Stimulated activated CD4-positive, alpha-beta T cell treated with anti-CD3 and anti-CD28 coated beads, Interleukin-4, amount 100 ng/mL, for 4 hours (primary cell): ENCODE measurements at places on chromosomes 4 and X.

GRCh38 chr4:118975449-118976192 lies 87.0 kb downstream of the SYNPO2 start:
- no peak for DNase-seq

GRCh38 chrX:96835660-96836289 lies 47.9 kb upstream of the RPA4 start:
- no peak for DNase-seq

- DNase-seq = no peak
Measured at GRCh38 chr4:52049266-52049665, 1.8 kb upstream of the SPATA18 start.

DNA sequence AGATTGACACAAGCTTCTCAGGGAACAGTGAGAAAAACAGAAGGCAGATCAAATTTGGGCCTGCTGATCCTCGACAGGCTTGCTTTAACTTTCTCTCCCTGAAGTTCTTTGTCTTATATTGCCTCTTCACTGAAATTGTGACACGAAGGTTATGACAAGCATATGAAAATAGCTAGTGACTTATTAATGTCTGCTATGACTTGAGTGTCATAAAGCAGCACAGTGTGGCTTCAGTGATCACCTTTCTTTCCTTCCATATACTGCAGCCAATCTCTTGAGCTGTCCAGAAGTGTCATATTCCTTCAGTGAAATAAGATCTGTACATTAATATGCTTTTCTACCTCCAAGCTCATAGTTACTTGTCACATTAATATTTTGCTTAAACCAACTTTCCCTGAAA lies 870.2 kb downstream of the C4orf33 start:
- no peak for DNase-seq

DNA sequence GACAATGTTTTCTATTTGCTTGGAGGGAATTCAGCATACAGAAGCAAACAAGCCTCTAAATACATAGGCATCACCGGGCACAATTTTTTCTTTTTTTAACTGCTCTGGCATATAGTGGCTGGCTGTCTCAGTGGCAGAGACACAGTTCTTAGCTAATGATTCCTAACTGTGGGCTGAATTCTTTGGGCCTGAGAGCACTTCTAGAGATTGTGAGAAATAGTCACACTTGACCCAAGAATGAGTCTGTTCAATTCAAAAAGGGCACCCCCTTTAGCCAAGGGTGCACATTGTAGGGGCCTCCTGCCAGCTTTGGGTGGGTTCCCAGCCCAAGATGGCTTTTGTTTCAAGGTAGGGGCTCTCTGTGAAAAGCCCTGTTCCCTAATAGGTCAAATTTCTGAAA lies 345.7 kb downstream of the ARHGAP10 start:
- DNase-seq = no peak

- DNase-seq = no peak
Measured at GRCh38 chr4:80409809-80410208, 74.3 kb downstream of the CFAP299 start.

GRCh38 chr4:136742333-136742732 lies 790.0 kb downstream of the PCDH18 start:
- no peak for DNase-seq

DNA sequence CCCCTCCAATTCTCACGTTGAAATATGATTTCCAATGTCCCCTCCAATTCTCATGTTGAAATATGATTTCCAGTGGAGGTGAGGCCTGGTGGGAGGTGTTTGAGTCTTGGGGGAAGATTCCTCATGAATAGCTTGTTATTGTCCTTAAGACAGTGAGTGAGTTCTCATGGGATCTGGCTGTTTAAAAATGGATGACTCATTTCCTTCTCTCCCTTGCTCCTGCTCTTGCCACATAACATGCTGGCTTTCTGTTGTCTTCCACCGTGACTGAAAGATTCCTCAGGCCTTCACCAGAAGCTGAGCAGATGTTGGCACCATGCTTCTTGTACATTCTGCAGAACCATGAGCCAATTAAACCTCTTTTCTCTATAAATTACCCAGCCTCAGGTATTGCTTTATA lies 346.8 kb upstream of the TECRL start:
- no peak for DNase-seq

DNA sequence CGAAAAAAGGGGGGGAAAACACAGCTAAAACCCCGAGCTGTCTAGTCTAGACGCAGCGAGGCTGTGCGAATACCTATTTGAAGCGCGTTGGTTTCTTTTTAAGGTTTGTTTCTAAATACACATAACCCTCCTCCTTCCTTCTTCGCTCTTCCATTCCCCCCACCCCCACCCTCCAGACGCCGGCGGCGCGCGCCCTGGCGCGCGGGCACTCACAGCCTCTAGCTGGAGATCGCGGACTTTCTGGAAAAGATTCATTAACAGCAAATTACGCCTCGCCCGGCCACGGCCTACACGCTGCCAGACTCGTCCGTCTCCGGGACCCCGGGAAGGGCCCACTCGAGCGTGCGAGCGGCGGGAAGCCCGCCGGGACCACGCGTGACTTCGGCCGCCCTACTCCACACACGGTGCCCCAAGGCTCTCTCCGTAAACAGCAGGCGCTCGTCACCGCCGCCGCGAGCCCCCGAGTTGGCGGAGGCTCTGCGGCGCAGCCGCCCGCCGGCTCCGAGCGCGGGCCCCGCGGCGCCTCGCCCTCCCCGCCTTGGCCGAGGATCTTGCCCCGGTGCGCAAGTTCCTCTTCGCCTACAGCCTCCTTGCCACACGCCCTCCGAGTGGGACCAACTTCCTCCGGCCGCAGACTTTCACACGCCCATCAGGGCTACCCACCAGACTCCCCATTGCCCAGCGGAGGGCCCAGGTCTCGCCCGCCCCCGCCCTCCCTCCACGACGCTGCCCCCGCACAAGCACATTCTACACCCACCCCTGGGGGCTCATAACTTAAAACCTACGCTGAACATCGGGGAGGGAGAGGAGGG lies 2.0 kb downstream of the BCOR start:
- peak; percentile 9 for DNase-seq

DNA sequence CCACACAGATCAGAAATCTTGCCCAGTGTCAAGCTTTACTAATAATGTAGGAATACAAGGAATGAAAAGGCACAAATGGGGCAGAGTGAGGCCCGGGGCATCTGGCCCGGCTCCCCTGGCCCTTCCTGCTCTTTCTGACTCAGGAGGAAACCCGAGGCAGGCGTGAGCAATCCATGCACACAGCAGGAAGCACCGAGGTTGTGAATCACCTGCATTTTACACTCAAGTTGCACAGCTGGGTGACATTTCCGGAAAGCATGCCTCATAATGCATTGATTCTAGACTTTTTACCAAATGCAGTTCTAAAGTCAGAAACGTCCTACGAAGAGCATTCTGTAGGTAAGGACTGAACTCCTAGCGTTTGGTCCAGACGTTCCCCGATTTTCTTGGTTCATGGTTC lies 38.9 kb downstream of the PRIMPOL start:
- no peak for DNase-seq

GRCh38 chr4:22504447-22504846 lies 11.4 kb downstream of the ADGRA3 start:
- DNase-seq = no peak

DNA sequence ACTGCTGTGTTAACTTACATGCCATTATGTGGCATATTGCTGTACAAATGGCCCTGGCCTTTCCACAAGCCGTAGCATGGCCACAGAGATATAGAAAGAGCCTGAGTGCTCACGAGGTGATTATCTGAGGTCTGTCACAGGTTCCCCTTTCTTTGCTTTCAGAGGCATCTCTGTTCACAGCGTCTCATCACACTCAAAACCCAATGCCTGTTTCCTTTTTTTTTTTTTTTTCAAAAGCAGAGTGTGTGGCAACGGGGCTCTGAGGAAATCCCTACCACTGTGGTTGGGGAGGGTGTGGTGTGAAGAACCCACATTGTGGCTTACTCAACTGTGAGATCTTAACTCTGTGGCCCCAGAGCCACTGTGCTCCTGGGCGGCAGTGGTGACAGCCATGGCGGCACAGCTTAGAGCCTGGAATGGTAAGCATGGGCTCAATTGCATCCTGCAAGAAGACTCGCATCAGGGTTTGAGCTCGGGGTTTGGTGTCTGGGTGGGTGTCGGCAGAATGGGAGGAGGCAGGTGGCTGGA lies 30.8 kb downstream of the RTL5 start:
- DNase-seq = peak; percentile 52

- DNase-seq = no peak
Measured at GRCh38 chrX:133215017-133215416, 3.1 kb downstream of the TFDP3 start.

- no peak for DNase-seq
Measured at GRCh38 chrX:53263597-53264094, 17.7 kb downstream of the IQSEC2 start.

- DNase-seq = no peak
Measured at GRCh38 chr4:94739741-94740140, 18.0 kb upstream of the BMPR1B start.

GRCh38 chr4:1026115-1026514 lies 14.7 kb downstream of the FGFRL1 start:
- peak; percentile 39 for DNase-seq

- DNase-seq = no peak
Measured at GRCh38 chr4:95415346-95415771, 133.4 kb downstream of the UNC5C start.

GRCh38 chr4:114383721-114384120 lies 214.9 kb upstream of the UGT8 start:
- DNase-seq = no peak

DNA sequence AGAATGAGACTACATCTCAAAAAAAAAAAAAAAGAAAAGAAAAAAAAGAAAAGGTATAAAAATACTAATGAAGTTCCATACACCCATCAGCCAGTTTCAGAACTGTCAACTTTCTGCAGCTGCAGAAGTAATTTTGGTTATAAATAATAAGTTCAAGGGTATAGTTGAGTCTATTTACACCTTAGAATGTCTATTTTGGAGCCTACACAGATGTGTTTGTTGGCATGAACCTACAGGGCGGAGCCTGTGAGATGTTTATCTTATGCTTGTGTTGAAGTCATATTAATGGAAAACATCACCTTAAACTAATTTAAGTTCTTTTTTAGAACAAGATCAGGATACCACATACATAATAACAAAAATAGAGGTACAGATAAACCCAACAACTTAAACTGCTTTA lies 85.8 kb downstream of the RAPGEF2 start:
- DNase-seq = no peak

DNA sequence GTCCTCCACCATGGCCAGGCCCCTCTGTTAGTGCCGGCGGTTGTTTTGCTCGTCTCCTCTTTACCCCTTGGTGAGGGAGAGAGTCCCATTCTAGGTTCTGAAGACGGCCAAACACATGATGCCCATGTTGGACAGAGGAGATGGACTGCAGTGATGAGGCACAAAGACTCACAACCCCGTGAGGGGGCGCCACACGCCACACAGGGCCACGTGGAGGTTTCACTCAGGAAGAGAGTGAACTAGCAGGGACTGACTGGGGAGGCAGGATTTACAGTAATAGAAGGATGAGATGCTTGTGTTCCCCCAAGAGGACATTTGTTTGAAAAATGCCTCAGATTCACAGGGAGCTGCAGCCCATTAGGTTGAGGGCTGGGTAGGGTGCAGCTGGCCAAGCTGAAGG lies 655.3 kb upstream of the FRG1 start:
- no peak for DNase-seq

- DNase-seq = no peak
Measured at GRCh38 chr4:5120468-5120867, 69.2 kb downstream of the STK32B start.

DNA sequence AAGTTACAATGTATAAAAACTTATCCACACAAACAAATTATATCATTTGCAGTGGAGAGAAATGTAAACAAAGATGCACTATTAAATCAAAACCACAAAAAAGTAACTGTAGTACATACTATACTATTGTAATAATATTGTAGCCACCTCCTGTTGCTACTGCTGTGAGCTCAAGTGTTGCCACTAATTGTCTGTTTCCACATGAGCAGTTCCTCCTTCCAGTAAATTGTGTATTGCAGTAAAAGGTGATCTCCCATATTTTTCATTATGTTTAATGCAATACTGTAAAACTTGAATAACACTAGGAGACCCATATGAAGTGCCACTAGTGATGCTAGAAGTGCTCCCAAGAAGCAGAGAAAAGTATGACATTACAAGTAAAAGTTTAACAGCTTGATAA lies 11.7 kb downstream of the LIN54 start:
- no peak for DNase-seq
